Keratinocyte (primary cell): ENCODE measurements at places on chromosomes 2 and 18.

GRCh38 chr18:57804557-57804956, 1.4 kb upstream of the ATP8B1 start:
- H3K27me3 ChIP-seq = no peaks in the 10 kb centered on the region
- no peak for DNase-seq
- no peak overlapping the region for H3K4me3 ChIP-seq
- no peaks in the 10 kb centered on the region for H3K36me3 ChIP-seq

- no peaks in the 10 kb centered on the region for H3K27me3 ChIP-seq
- H3K4me3 ChIP-seq = no peak overlapping the region
- H3K36me3 ChIP-seq = no peaks in the 10 kb centered on the region
- no peak overlapping the region for H3K27ac ChIP-seq
- H3K4me1 ChIP-seq = no peaks in the 10 kb centered on the region
These were observed 32.5 kb upstream of the SGPP2 start for GRCh38 chr2:222391743-222392285.

GRCh38 chr2:134206031-134206430, 47.8 kb upstream of the MGAT5 start:
- H3K4me1 ChIP-seq = peaks cover 7% of the 10 kb centered on the region
- no peak for DNase-seq
- H3K36me3 ChIP-seq = no peaks in the 10 kb centered on the region
- H3K4me3 ChIP-seq = no peak overlapping the region
- H3K27me3 ChIP-seq = no peaks in the 10 kb centered on the region
- no peak overlapping the region for H3K27ac ChIP-seq

DNA sequence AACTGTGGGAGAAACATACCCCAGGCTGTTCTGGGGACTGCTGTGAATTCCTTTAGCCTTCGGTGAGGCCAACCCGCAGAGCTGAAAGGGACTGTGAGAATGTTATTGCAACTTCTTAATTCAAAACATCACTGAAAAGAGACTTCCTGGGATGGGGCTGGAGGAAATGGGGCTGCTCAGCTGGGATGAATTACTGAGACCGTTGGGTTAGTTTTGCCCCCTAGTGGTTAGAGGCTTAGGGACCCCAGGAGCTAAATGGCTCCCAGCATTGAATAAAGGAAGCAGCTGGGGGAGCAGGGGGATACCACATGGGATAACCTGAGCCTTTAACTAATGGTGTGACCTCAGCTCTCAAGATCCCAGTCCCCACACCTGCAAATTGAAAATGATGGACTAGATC, 941.1 kb upstream of the FANCL start:
- no peaks in the 10 kb centered on the region for H3K36me3 ChIP-seq
- no peak for DNase-seq
- no peaks in the 10 kb centered on the region for H3K27me3 ChIP-seq
- no peak overlapping the region for H3K4me3 ChIP-seq

DNA sequence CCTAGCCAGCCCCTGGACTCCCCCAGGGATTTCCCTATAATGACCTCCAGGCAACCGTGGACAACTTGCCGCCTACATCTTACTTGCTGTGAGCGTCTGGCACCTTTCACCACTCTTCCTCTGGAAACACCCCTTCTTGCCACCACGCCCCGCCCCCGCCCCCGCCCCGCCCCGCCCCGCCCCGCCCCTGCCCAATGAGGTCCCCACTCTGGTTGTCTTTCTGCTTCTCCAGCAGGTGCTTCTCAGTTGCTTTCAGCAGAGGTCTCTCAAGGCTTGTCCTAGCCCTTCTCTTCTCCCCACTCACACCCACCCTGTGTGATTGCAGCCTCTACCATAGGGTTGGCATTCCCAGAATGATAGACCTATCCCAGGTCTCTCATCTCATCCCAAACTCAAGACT, 214.5 kb downstream of the EN1 start:
- no peaks in the 10 kb centered on the region for H3K4me1 ChIP-seq
- no peak for DNase-seq
- H3K27me3 ChIP-seq = no peaks in the 10 kb centered on the region
- no peak overlapping the region for H3K4me3 ChIP-seq

GRCh38 chr2:226445216-226445861, 354.3 kb downstream of the IRS1 start:
- no peak overlapping the region for H3K4me3 ChIP-seq
- H3K27ac ChIP-seq = no peak overlapping the region
- H3K36me3 ChIP-seq = no peaks in the 10 kb centered on the region

DNA sequence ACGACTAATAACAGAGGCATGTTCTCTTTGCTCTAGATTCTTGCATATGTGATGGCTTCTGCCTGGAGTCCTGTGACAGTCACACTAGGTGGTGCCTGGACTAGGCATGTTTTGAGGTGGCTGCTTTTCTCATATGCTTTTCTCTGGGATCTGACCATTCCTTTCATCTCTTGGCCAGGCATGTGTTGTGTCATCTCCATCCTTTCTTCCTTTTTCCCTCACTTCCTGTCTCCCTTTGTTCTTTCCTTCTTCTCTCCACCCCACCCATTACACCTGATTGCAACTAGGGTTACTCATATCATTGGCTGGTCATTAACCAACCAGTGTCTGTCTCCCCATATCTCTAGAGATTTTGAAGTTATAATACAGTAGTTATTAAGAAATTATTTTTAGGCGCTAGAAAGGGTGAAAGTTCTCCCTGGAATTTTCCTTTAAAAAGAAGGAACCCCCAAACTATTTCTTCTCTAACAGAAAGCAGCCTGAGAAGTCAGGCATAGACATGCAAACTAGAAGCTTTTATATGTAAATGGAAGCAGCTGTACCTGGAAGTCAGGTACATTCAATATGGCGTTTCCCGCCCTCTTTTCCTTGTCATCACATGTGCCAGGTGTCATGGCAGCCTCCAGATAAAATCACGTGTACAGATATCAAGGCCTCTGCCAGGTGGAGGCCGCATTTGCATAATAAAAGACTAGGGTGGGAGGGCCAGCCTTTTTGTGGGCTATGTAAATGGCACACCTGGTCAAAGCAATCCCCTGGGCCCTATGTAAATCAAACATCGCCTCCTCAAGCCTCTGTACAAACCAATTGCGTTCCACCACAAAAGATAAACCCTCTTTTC, 220.4 kb upstream of the MEX3C start:
- H3K27me3 ChIP-seq = no peaks in the 10 kb centered on the region
- no peaks in the 10 kb centered on the region for H3K36me3 ChIP-seq
- H3K27ac ChIP-seq = no peak overlapping the region

- peaks cover 9% of the 10 kb centered on the region for H3K4me1 ChIP-seq
- no peaks in the 10 kb centered on the region for H3K27me3 ChIP-seq
- H3K36me3 ChIP-seq = no peaks in the 10 kb centered on the region
- no peak overlapping the region for H3K27ac ChIP-seq
- no peak overlapping the region for H3K4me3 ChIP-seq
- no peak for DNase-seq
These were observed 2035.3 kb upstream of the CELF4 start for GRCh38 chr18:39600894-39601293.

DNA sequence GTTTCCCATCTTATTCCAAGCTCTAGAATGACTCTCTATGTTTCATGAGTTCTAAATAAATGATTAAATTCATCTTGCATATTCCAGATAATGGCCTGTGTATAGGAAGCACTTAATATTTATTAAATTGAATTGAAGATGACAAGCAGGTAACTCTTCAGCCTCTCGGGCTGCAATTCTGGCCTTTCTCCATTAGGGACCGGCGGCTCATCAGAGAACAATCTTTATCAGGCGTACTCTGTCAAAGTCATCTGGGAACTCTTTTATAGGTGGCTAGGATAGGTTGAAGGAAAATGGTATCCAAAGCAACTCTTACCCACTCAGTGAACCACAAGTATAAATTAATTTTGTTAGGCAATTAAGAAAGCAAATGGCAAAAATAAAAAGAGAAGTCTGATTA, 308.5 kb downstream of the NOL4 start:
- no peak overlapping the region for H3K27ac ChIP-seq
- DNase-seq = no peak
- peaks cover 2% of the 10 kb centered on the region for H3K4me1 ChIP-seq
- no peaks in the 10 kb centered on the region for H3K27me3 ChIP-seq
- no peak overlapping the region for H3K4me3 ChIP-seq

DNA sequence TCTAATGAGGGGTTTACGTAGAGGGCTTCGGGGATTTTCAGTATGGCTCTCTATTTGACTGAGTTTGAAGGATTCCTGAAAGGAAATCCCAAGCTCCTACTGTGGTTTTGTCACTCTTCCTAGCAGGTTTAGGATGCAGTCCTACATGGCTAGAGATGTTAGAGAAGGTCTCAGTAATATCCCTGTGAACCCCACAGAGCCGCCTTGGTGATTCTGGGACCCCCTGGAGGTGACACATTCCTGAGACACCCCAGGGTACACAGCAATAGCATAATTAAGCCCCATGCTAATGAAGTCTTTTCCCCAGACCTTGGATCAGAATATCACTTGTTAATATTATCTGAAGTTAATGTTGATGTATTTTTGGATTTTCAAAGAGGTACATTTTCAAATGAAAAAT, 103.8 kb downstream of the SNTG2 start:
- no peak overlapping the region for H3K4me3 ChIP-seq
- peaks cover 12% of the 10 kb centered on the region for H3K4me1 ChIP-seq
- DNase-seq = no peak
- H3K27ac ChIP-seq = no peak overlapping the region
- no peaks in the 10 kb centered on the region for H3K27me3 ChIP-seq
- H3K36me3 ChIP-seq = no peaks in the 10 kb centered on the region

DNA sequence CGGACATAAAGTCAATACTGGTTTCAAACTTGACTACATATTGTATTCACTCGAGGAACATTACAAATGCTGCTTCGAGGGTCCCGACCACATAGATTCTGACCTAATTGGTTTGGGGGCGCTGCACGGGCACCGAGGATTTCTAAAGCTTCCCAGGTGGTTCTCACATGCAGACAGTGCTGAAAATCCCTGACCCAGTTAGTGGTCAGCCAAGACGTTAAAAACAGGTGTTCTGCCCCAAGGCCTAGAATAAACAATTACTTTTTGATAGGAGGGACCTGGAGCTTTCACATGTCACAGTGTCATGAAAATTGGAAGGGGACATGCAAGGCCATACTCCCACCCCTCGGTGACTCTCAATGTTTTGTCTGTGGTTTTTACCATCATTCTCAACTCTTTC, 368.9 kb downstream of the RNF144A start:
- no peak for DNase-seq
- H3K4me1 ChIP-seq = peaks cover 12% of the 10 kb centered on the region
- H3K27ac ChIP-seq = no peak overlapping the region
- H3K36me3 ChIP-seq = no peaks in the 10 kb centered on the region
- no peak overlapping the region for H3K4me3 ChIP-seq

GRCh38 chr2:135637456-135638087, 104.1 kb upstream of the UBXN4 start:
- DNase-seq = no peak
- H3K36me3 ChIP-seq = peaks cover 5% of the 10 kb centered on the region
- H3K27me3 ChIP-seq = no peaks in the 10 kb centered on the region
- no peak overlapping the region for H3K27ac ChIP-seq
- H3K4me1 ChIP-seq = no peaks in the 10 kb centered on the region
- H3K4me3 ChIP-seq = no peak overlapping the region

DNA sequence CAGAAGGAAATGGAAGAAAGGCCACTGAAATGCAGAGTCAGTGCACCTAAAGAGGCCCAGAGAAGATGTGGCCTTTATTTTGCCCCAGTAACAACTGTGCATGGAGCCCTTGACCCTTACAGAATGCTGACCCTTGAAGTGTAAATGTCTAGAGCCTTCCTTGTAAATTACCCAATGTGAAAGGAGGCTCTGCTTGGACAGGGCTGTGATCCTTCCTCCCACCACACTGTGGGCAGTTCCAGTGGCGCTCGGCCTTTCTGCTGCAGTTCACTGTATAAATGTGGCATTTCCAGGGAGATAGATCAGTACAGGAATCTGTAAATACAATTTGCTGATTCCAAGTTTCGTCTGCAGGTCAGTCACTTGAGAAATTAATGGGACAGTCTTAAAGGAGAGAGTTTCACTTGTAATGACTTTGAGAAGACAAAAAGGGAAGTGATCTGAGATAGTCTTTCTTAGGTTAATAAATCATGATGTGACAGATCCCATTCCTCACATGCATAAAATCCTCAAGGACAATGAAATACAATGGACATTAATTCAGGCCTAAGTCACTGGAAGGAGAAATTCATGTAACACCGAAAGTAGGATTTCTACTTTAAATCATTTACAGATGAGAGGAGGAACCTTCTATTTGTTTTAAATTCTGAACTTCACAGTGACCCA, 133.8 kb upstream of the LMAN1 start:
- peaks cover 6% of the 10 kb centered on the region for H3K4me1 ChIP-seq
- no peaks in the 10 kb centered on the region for H3K27me3 ChIP-seq
- no peak overlapping the region for H3K27ac ChIP-seq
- no peak for DNase-seq
- no peak overlapping the region for H3K4me3 ChIP-seq

DNA sequence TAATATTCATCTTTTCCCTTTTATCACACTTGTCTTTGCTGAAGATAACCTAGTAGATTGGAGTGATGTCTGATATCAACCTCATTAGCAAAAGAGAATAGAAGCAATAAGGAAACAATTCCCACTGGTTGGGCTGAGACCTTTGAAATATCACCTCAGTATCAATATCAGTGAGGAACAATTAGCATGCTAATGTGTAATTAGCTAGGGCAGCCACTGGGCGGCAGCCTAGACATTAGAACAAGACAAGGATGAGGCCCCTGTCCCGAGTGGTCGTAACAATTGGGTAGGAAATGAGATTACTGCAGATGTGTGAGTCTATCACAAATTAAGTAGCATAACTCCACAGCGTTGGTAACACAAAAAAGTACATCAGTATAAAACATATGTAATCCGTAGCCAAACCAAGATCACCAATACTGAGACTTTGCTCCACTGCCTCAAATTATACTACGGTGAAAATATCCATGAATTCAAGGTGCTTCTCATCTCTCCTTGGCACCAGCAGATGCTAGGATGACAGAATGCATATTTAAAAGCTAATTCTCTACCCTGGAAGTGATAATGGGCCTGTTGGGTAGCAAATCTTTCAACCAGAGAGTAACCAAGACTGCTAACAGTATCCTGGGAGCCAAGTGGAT, 99.1 kb downstream of the ALPK2 start:
- no peak overlapping the region for H3K27ac ChIP-seq
- no peak overlapping the region for H3K4me3 ChIP-seq
- no peaks in the 10 kb centered on the region for H3K36me3 ChIP-seq
- H3K4me1 ChIP-seq = peaks cover 12% of the 10 kb centered on the region
- H3K27me3 ChIP-seq = peaks cover 4% of the 10 kb centered on the region
- DNase-seq = no peak
